Stimulated activated CD4-positive, alpha-beta T cell treated with anti-CD3 and anti-CD28 coated beads, Interleukin-1b, Interleukin-23, amount 100 ng/mL, for 48 hours (primary cell): ENCODE measurements at places on chromosomes 13 and 19.

DNA sequence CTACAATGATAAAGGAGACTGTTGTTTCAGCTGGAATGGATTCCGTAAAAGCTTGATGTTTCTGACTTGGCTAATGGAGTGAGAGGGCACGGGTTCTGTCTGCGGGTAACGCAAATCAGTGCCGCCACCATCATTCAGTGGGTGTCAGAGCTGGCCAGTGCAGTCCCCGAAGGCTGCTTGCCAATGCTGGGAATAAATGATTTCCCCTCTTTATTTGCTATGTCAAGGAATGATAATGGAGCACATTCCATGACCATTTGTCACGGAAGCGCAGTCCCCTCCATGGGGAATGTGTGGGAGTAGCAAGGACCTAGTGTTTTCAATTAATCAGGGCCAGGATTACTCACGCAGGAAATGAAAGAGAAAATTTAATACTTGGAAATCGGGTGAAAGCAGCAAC lies 899.3 kb downstream of the UQCRFS1 start:
- no peak for DNase-seq

GRCh38 chr13:109485136-109485794 lies 301.1 kb downstream of the IRS2 start:
- no peak for DNase-seq

DNA sequence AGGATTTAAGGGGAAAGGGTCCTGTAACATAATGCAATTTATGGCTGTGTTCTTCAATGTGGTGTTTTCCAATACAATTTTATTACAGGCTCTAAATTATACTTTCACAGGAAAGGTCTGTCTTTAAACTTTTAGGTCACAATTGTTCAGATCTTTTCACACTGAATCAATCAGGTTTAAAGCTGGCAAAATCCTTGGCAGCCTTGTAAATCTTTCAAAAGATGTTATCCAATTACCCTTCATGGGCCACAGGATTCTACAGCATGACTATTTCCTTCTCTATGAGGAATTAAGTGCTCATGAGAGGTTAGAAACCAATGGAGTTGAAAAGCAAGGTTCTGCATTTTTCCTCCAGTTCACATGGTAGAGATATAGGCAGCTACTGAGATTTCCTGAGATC lies 211.5 kb upstream of the MIR17HG start:
- DNase-seq, result no peak

- no peak for DNase-seq
Measured at GRCh38 chr13:22757530-22758120, 423.2 kb upstream of the SGCG start.

- DNase-seq, result peak; percentile 16
Measured at GRCh38 chr19:18385675-18386542, at the start of gene GDF15. TSS of gene GDF15 (plus strand) at chr19:18386158. CDS start at chr19:18386190, 32 bp downstream.

DNA sequence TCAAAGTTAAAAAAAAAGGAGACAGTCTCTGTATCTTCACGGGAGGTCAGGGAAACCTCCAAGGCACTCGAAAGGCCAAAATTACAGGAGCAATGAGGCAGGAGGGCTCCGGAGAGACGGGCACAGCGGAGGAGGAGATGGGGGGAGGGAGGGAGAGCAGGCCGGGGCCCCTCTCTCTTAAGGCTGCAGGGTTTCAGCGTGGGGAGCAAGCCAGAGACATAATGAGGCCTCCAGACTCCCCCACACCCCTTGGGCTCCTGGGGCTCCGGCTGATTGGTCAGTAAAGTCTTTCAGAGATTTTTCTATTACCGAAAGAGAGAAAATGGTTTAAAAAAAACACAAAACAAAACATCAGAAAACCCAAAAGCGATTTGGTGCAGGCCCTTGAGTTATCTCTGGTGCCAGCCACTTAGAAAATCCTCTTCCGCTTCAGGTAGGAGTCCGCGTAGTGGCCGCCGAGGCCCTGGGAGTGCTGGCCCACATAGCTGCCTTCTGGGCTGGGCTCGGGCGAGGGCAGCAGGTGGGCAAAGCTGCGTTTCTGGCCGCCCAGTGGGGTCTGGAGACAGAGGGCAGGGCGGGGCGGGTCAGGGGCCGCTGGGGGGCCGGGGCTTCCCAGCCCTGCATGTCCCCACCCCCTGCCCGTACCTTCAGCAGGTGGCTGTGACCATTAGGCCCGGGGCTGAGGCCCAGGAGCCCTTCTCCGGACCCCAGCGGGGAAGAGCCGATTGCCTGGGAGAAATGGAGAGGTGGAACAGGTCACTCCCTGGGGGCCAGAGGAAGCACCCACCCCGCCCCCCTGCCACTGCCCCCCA lies 1.4 kb upstream of the FDX2 start:
- no peak for DNase-seq

GRCh38 chr13:100440751-100441425 lies 147.7 kb downstream of the GGACT start:
- DNase-seq, result no peak

- no peak for DNase-seq
Measured at GRCh38 chr13:81089371-81090157, 748.6 kb upstream of the SPRY2 start.

GRCh38 chr13:73656863-73657262 lies 477.3 kb downstream of the KLF12 start:
- no peak for DNase-seq

DNA sequence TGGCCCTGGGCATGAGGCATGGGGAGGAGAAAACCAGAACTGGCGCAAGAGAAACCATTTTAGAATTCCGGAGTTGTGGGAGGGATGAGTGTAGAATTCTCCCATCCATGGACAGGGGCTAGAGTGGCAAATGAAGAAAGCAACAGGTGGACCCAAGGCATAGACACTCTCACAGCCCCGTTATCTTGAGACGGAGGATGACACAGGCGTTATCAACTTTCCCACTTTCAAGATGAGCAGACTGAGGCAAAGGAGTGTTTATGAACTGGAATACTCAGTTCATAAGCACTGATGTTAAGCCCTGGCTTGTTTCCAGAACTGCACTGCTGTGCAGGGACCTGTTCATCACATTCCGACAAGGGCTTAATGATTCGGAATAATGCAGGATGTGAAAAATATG lies 1.1 kb upstream of the GTF3A start:
- no peak for DNase-seq
